ENCODE measurements at places on chromosomes 6 and 20. TPM values are rescaled to one million over a fixed set of nuclear protein-coding genes. Genes with fewer than 3 reads are reported as not detected.

The C20orf204 gene
- total RNA-seq, result not detected

The LTB gene
- not detected for total RNA-seq

The MAFB gene
- 34.4 TPM for total RNA-seq

The SOX4 gene
- total RNA-seq, result 35.1 TPM

The KIFC1 gene
- 4.2 TPM for total RNA-seq

The NECAB3 gene
- 77.8 TPM for total RNA-seq

DNA sequence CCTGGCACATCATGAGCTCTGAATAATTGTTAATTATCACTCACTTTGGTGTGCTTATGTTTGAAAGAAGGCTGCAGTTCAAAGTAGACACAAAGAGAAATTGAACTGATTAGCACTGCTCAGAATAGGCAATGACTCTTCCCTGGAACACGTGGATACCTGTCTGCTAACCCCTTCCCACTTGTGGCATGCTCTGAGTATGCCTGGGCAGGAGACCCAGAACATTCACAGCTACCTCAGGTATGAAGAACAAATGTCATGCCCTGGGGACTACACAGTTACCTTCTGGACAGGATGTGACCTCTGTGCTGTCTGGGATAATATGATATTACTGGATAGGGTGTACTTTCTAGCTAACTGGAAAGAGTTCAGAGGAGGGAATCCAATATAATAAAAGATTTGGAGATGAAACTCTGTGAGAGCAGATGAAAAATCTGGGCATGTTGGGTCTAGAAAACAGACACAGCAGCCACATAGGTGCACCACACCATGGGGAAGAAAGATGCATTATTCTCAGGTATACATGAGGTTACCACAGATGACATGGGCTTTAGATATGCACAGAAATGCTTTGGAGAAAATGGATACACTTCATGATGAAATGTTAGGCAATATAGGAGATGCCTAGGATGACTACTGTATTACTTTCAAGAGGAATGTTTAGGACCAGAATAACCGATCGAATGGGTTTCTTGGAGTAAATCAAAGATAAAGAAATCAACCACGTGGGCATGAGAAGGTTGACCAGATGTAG lies 324.2 kb upstream of the PREP start:
- H3K27ac ChIP-seq, result no peak overlapping the region
- DNase-seq, result no peak
- H3K27me3 ChIP-seq, result no peaks in the 10 kb centered on the region
- no peak overlapping the region for H3K4me3 ChIP-seq
- no peaks in the 10 kb centered on the region for H3K4me1 ChIP-seq

DNA sequence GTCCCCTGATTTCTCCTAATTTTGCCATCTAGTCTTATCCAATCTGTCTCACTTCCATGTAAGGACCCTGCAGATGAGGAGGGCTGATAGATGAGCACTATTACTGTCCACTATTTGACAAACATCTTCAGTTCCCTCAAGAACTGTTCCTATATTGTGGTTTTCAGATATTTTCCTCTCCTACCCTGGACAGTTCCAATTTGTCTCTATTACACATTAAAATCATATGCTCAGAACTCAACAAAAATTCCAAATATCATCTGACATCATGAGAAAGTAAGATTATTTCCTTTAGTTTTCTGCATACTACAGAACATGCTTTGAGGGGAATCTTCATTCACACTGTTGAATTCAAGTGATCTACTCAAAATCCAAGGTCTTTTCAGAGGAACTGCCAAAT lies 265.6 kb upstream of the ARID1B start:
- H3K27ac ChIP-seq, result no peak overlapping the region
- H3K36me3 ChIP-seq, result no peaks in the 10 kb centered on the region
- no peak for DNase-seq
- no peaks in the 10 kb centered on the region for H3K27me3 ChIP-seq
- H3K4me1 ChIP-seq, result no peaks in the 10 kb centered on the region

GRCh38 chr6:165899611-165900010 lies 236.6 kb upstream of the PDE10A start:
- no peaks in the 10 kb centered on the region for H3K36me3 ChIP-seq
- H3K4me1 ChIP-seq, result no peaks in the 10 kb centered on the region
- no peak for DNase-seq

DNA sequence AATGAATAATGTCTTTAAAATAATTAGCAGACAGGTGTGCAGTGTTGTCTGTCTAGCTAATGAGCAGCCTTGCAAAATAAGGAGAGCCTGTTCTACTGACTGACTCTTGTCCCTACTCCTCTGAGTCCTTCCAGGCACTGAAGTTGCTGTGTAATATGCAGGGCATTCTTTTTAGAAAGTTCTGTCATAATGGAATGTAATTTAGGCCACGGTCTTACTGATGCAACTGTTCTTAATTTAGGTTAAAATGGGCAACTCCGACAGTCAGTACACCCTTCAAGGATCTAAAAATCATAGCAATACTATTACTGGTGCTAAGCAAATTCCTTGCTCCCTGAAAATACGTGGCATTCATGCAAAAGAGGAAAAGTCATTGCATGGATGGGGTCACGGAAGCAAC lies 133.9 kb downstream of the TIAM2 start:
- peaks cover 10% of the 10 kb centered on the region for H3K36me3 ChIP-seq
- H3K4me1 ChIP-seq, result no peaks in the 10 kb centered on the region
- H3K4me3 ChIP-seq, result no peak overlapping the region
- no peak for DNase-seq
- H3K27ac ChIP-seq, result no peak overlapping the region

GRCh38 chr6:157434349-157435033 lies 53.5 kb downstream of the ZDHHC14 start:
- H3K27ac ChIP-seq, result no peak overlapping the region
- H3K4me3 ChIP-seq, result no peak overlapping the region
- DNase-seq, result peak; percentile 78
- no peaks in the 10 kb centered on the region for H3K36me3 ChIP-seq
- H3K27me3 ChIP-seq, result no peaks in the 10 kb centered on the region

- H3K36me3 ChIP-seq, result no peaks in the 10 kb centered on the region
- H3K4me3 ChIP-seq, result no peak overlapping the region
- no peaks in the 10 kb centered on the region for H3K4me1 ChIP-seq
- peak; percentile 57 for DNase-seq
These were observed 2.7 kb upstream of the SPO11 start for GRCh38 chr20:57326667-57327455.

DNA sequence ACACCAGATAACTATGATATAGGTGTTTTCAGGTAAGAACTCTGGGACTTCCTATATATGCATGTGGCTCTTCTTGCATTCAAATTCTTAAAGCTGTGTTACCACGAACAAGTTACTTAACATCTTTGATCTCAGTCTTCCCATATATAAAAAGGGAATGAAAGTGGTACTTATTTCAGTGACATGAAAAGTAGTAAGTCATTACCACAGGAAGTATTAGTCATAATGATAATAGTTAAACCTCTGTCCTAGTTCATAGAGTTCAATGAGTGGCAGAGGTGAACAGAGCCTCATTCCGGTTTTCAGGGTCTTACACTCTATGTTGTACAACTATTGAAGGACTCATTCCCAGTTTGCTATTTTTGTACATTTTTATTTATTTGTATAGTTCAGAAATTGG lies 237.0 kb downstream of the NKAIN2 start:
- no peak for DNase-seq
- H3K36me3 ChIP-seq, result no peaks in the 10 kb centered on the region
- H3K4me1 ChIP-seq, result no peaks in the 10 kb centered on the region
- no peak overlapping the region for H3K27ac ChIP-seq
- H3K27me3 ChIP-seq, result no peaks in the 10 kb centered on the region
- no peak overlapping the region for H3K4me3 ChIP-seq

- DNase-seq, result no peak
- no peaks in the 10 kb centered on the region for H3K27me3 ChIP-seq
- H3K4me1 ChIP-seq, result no peaks in the 10 kb centered on the region
These were observed 423.8 kb upstream of the ADGRB3 start for GRCh38 chr6:68211242-68211795.

DNA sequence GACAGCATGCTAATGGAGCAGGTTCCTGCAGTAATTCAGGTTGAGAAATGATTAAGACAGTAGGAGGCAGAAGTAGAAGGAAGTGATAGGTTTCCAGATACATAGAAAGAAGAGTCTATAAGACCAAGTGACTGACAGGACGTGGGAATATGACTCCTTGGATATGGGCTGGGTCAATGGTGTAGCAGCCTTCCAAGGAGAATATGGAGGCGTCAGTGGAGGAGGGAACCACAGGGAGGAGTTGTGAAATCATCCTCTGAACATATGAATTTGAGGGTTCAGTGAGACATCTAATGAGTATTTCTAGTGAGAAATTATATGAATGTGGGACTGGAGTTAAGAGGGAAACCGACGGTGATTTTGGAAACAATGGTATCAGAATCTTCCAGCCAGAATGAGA lies 43.3 kb downstream of the NUDT3 start:
- peaks cover 21% of the 10 kb centered on the region for H3K4me1 ChIP-seq
- no peaks in the 10 kb centered on the region for H3K27me3 ChIP-seq
- H3K27ac ChIP-seq, result no peak overlapping the region
- H3K4me3 ChIP-seq, result no peak overlapping the region
- H3K36me3 ChIP-seq, result no peaks in the 10 kb centered on the region

DNA sequence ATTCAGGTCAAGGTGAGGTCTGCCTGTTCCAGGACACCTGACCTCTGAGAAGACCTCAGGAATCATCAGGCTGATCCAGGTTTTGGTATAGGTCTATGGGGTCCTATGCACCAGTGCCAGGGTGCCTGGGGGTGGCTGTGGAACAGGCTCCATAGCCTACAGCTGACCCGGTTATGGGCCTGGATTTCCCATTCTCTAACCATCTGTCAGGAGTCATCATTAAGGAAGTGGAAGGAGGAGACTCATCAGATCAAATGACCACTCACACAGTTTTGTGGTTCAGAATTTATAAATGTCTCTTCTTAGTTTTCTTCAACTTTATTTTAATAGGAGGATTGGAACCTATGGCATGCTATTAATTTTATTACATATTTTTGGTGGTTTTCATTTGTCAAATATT lies 14.8 kb downstream of the PLA2G7 start:
- no peaks in the 10 kb centered on the region for H3K36me3 ChIP-seq
- no peak overlapping the region for H3K4me3 ChIP-seq
- no peaks in the 10 kb centered on the region for H3K4me1 ChIP-seq
- H3K27me3 ChIP-seq, result peaks cover 8% of the 10 kb centered on the region
- no peak overlapping the region for H3K27ac ChIP-seq

DNA sequence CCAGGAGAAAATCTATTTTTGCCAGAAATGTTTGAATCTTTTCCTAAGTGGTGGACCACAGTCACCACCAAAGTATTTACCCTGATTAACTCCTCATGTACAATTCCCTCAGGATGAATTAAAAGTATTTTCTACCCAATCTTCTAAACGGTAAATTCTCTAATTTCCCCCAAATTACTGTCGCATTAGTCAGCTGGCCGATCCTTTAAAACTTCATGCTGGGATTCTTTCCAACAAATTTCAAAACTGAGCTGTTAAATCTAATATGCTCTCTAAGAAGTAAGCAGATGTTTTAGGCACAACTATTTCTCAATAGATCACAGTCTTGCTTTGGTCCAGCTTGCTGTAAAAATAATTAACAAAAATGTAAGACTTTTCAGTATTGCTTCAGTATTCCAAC lies 447.2 kb downstream of the FRK start:
- H3K36me3 ChIP-seq, result no peaks in the 10 kb centered on the region
- no peaks in the 10 kb centered on the region for H3K4me1 ChIP-seq
- no peak overlapping the region for H3K4me3 ChIP-seq
- no peaks in the 10 kb centered on the region for H3K27me3 ChIP-seq
- peak; percentile 24 for DNase-seq

GRCh38 chr6:120211955-120212792 lies 862.6 kb upstream of the MAN1A1 start:
- H3K4me3 ChIP-seq, result no peak overlapping the region
- H3K27ac ChIP-seq, result no peak overlapping the region
- no peaks in the 10 kb centered on the region for H3K4me1 ChIP-seq

GRCh38 chr6:64233746-64234145 lies 598.1 kb downstream of the PHF3 start:
- H3K4me3 ChIP-seq, result no peak overlapping the region
- DNase-seq, result no peak
- H3K27ac ChIP-seq, result no peak overlapping the region

GRCh38 chr20:46708172-46708860 lies 1.1 kb upstream of the SLC2A10 start:
- H3K27ac ChIP-seq, result peak overlapping the region; percentile 90
- H3K27me3 ChIP-seq, result peaks cover 4% of the 10 kb centered on the region
- peaks cover 47% of the 10 kb centered on the region for H3K4me1 ChIP-seq
- no peaks in the 10 kb centered on the region for H3K36me3 ChIP-seq

- DNase-seq, result no peak
- H3K4me1 ChIP-seq, result no peaks in the 10 kb centered on the region
- H3K36me3 ChIP-seq, result no peaks in the 10 kb centered on the region
- no peak overlapping the region for H3K4me3 ChIP-seq
- no peaks in the 10 kb centered on the region for H3K27me3 ChIP-seq
These were observed 245.0 kb upstream of the KHDRBS2 start for GRCh38 chr6:62530985-62531384.

GRCh38 chr6:135183002-135183531 lies 2.0 kb downstream of the MYB start:
- H3K27ac ChIP-seq, result peak overlapping the region; percentile 43
- H3K4me3 ChIP-seq, result peak overlapping the region; percentile 60
- H3K4me1 ChIP-seq, result peaks cover 26% of the 10 kb centered on the region
- peak; percentile 65 for DNase-seq
- peaks cover 49% of the 10 kb centered on the region for H3K27me3 ChIP-seq

GRCh38 chr20:8250539-8251200 lies 118.6 kb downstream of the PLCB1 start:
- no peaks in the 10 kb centered on the region for H3K36me3 ChIP-seq
- H3K4me3 ChIP-seq, result no peak overlapping the region
- H3K4me1 ChIP-seq, result peaks cover 9% of the 10 kb centered on the region
- no peak for DNase-seq

DNA sequence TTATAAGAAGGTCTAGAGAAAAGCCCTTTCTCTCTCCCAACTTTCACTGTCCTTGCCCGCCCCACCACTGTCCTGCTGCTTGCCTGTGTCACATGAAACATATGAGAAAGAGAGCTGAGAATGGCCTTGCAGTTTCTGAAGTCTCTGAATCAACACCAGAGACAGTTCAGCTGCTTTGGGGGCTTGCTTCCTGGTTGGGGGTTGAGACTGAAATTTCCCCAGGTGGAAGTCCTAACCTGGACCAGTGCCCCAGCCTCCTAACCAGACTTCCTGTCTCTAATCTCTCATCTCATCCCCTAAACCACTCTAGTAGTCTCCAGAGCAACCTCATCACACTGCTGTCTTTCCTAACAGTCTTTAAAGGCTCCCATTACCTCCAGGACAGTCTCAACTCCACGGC lies 10.7 kb downstream of the TRAM2 start:
- H3K27ac ChIP-seq, result peak overlapping the region; percentile 30
- H3K36me3 ChIP-seq, result no peaks in the 10 kb centered on the region
- no peaks in the 10 kb centered on the region for H3K27me3 ChIP-seq
- H3K4me1 ChIP-seq, result peaks cover 86% of the 10 kb centered on the region
- no peak overlapping the region for H3K4me3 ChIP-seq

DNA sequence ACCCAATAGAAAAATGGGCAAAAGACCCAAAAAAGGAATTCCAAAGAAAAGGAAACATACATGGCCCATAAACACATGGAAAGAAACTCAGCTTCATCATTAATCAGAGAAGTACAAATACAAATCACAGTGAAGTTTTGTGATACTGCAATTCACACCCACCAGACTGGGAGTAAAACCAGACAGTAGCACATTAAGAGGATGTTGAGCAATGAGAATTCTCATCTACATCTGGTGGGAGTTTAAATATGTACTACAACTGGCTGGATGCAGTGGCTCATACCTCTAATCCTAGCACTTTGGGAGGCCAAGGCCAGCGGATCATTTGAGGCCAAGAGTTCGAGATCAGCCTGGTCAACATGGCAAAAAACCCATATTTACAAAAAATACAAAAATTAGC lies 125.7 kb upstream of the PHACTR1 start:
- H3K4me1 ChIP-seq, result no peaks in the 10 kb centered on the region
- no peak overlapping the region for H3K27ac ChIP-seq
- H3K4me3 ChIP-seq, result no peak overlapping the region

Data from stomach (tissue), 19 donors.